Breast epithelium (tissue), 4 donors: ENCODE measurements at places on chromosomes 11 and 22. TPM values are rescaled to one million over a fixed set of nuclear protein-coding genes. Genes with fewer than 3 reads are reported as not detected.
A peak's percentile ranks its signal among the peaks of the same experiment; 100 is the strongest.

- no peaks in the 10 kb centered on the region for H3K4me1 ChIP-seq
- no peak overlapping the region for H3K27ac ChIP-seq
- no peak overlapping the region for H3K4me3 ChIP-seq
- H3K36me3 ChIP-seq = no peaks in the 10 kb centered on the region
- H3K27me3 ChIP-seq = no peaks in the 10 kb centered on the region
Observed at GRCh38 chr11:105774899-105775298, 165.0 kb downstream of the GRIA4 start.

The GP1BB gene
- 2.9 TPM for total RNA-seq

DNA sequence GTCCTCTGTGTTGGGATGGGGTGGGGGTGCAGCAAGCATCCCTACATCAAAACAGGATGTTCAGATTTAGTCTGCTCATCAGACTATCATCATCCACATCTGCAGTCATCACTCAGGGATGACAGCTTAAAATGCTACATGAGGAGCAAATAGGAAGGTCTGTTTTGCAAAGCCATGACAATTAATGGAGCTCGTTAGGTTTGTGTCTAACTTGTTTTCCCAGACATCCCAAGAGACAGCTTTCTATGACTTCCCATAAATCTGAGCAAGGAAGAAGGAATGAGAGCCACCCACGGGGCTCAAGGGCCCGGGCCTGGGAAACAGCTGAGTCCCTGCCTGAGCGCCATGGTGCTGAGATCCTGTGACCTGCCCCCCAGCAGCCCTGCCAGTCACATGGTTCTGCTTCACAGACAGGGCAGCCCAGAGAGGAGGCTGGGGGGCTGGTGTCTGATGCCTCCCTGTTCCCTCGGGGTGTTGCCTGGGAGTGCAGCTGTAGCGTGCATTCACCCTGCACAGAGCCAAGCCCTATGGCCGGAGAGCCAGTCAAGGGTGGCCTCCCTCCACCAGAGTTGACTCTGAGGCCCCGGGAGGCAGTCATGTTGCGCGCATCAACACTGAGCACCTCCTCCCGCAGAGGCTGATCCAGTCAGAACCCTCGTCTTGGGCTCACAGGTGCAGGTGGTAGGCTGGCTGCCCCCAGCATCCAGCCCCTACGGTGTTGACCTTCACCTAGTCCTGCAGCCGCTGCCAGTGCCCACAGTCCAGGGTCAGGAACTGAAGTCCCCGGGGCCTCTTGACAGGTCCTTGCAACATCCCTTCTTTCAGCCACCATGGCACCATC, 12.1 kb downstream of the DERL3 start:
- no peaks in the 10 kb centered on the region for H3K27me3 ChIP-seq
- H3K36me3 ChIP-seq = no peaks in the 10 kb centered on the region
- peak overlapping the region; percentile 69 for H3K27ac ChIP-seq
- no peaks in the 10 kb centered on the region for H3K4me1 ChIP-seq

The SF3A1 gene
- total RNA-seq = 47.9 TPM

DNA sequence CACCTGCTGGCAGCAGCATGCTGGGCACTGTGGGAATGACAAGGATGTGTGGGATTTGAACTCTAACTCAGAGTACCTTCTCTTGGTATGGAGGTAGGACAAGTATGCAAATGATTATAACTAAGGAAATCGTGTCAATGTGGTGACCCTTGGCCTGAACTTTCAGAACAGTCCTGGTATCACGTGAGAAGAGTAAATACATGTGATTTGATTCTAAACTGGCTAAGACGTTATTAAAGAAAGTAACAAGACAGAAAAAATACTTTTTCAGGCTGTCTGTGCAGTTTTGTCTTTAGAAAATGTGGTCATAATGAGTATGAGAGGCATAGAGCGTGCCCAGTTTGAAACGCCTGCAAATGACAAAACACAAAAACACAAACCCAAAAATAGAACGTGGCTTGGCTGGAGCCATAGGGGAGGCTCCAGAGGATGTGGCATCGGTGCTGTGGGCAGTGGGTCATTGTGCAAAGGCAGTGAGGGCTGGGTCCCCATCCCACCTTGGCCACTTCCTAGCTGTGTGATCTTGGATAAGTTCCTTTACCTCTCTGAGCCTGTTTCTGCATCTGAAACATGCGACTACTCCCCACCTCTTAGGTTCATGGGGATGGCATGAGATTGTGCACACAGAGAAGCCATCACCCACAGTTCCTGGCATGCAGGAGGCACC, 18.4 kb upstream of the IL2RB start:
- no peak overlapping the region for H3K4me3 ChIP-seq
- H3K27ac ChIP-seq = peak overlapping the region; percentile 73
- no peaks in the 10 kb centered on the region for H3K4me1 ChIP-seq
- no peak for DNase-seq
- no peaks in the 10 kb centered on the region for H3K36me3 ChIP-seq

The SCUBE1 gene
- 0.48 TPM for total RNA-seq

DNA sequence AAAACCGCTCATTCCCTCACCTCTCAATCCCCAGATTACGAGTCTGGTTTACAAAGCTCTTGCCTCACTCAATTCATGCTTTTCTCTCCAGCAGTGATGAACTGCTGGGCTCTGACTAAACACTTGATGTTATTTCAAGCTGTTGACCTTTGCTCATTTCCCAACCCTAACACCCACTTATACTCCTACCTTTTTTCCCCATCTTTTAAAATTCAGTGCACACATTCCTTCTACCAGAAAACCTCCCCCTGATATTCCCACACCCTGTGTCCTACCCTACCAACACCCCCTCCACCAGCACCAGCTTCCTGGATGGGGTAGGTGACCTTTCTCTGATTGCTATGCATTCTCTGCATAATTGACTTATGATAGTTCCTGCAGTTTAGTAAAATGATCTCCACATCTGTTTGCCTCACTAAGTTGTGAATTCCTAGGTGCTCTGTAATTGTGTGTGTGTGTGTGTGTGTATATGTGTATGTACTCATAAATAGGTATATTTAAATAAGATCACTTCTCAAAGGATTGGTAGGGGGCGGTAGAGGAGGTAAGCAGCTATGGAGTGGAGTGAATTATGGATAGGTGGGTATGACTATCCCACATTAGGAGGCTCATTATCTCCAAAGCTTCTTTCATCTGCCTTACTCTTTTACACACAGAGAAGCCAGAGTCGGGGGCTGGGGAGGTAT, 842 bp downstream of the HEPACAM start:
- no peaks in the 10 kb centered on the region for H3K36me3 ChIP-seq
- no peaks in the 10 kb centered on the region for H3K27me3 ChIP-seq
- no peak for DNase-seq

- no peak overlapping the region for H3K4me3 ChIP-seq
- H3K27me3 ChIP-seq = no peaks in the 10 kb centered on the region
- peak; percentile 44 for DNase-seq
- H3K4me1 ChIP-seq = no peaks in the 10 kb centered on the region
- H3K36me3 ChIP-seq = no peaks in the 10 kb centered on the region
Observed at GRCh38 chr11:76654298-76654851, 16.2 kb downstream of the LRRC32 start.

GRCh38 chr11:116881143-116881542, 43.7 kb upstream of the APOA1 start:
- no peaks in the 10 kb centered on the region for H3K27me3 ChIP-seq
- H3K27ac ChIP-seq = no peak overlapping the region
- H3K36me3 ChIP-seq = no peaks in the 10 kb centered on the region
- DNase-seq = no peak

The C11orf91 gene
- not detected for total RNA-seq

DNA sequence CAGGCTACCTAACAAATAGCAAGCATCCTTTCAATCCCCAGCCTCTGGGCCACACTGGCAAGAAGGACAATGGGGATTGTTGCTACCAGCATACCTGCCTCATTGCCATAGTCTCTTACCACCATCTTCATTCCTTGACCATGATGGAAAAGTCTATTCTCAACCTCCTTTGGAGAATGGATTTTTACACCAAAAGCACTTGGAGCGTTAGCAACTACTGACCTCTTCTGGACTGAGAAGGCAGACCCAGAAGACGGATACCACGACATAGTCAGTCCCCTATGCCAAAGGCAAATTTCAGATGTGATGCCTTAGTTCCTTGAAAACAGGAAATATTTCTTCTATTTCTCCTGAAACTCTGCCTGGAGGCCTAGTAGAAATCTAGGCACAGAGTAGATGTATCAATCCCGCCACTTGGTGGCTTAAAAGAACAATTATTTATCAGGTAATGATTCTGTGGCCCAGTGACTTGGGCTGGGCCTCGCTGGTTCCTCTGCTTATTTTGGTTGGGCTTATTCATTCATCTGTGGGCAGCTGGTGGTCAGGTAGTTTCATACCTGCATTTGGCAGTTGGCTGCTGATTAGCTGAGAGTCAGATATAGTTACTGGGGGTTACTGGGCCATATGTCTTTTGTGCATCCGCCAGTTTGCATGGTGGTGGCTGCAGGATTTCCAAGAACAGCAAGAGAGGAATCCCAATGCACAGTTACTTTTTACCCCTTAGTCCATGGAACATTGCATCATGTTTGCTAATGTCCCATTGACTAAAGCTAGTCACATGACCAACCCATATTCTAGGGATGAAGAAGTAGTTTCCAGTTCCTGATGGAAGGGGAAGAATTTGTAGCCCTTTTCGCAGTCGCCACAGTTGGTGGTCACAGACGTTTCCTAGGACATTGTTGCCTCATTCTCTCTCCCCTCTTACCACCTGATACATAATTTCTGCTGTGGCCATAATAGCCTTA, 75.2 kb downstream of the DHCR7 start:
- H3K27ac ChIP-seq = no peak overlapping the region
- no peak for DNase-seq
- no peaks in the 10 kb centered on the region for H3K4me1 ChIP-seq
- no peak overlapping the region for H3K4me3 ChIP-seq

The PLEKHB1 gene
- 17.0 TPM for total RNA-seq

- DNase-seq = no peak
- no peaks in the 10 kb centered on the region for H3K36me3 ChIP-seq
- H3K27ac ChIP-seq = no peak overlapping the region
- no peak overlapping the region for H3K4me3 ChIP-seq
- no peaks in the 10 kb centered on the region for H3K4me1 ChIP-seq
Observed at GRCh38 chr11:118042796-118043195, 34.1 kb upstream of the TMPRSS4 start.
